Sigmoid colon (tissue), 7 donors: ENCODE measurements at places on chromosomes 6 and 20.

GRCh38 chr6:157647261-157647915 is 175.7 kb upstream of the SNX9 start:
- DNase-seq, result peak; percentile 40

DNA sequence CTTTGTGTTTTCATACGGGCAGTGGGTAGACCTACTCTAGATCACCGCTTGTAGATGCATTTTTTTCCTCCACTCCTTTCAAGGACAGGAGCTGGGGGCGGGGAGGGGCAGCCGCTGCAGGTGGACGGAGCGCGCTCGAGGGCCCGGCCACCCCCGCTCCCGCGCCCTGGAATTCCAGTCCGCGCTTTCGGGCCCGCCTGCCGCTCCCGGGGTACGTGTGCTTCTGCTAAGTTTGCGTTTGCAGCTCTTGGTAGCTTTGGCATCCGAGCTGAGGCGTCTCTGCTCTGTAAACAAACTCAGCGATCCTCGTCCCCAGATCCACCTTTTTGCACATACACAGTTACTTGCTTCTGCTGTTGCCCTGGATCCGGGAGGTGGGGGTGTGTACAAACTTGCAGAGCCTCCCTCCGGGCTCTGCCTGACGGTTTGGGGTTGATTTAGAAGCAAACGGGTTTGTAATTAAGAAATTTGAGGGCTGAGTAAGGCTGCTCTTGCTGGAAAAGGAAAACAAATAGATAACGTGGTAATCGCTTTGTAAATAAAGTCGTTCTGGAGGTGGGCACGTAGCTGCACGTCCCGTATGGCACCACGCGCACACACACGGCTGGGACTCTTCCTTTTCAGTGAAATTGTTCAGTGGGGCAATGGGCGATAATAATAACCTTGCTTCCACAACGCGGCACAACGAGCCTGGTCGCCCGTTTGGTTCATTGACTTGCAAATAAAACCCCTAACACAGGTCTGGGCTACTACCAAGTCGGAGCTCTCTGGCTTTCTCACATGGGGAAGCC is 973 bp upstream of the CITED2 start:
- DNase-seq, result peak; percentile 98

DNA sequence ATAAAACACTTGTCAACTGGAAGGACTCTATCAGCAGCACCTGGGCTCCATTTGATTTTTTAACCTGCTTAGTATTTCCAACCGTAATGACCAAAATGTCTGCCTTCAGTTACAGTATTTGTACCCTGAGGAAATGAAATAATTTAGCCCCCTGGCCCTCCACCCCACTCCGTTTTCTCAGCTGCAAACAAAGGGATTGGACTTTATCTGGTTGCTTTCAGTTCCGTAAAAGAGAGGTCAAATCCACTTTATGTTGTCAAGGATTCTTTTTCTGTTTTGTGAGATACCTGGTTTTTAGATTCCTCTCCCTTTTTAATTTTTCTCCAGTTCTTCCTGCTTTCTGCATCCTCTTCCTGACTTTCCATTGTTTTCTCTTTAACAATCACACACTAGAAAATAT is 64.4 kb upstream of the BMP2 start:
- no peak for DNase-seq

- no peak for DNase-seq
Observed at GRCh38 chr20:25295386-25296093, 47.7 kb downstream of the PYGB start.

- no peak for DNase-seq
Observed at GRCh38 chr20:19620446-19620845, 137.6 kb upstream of the RIN2 start.

DNA sequence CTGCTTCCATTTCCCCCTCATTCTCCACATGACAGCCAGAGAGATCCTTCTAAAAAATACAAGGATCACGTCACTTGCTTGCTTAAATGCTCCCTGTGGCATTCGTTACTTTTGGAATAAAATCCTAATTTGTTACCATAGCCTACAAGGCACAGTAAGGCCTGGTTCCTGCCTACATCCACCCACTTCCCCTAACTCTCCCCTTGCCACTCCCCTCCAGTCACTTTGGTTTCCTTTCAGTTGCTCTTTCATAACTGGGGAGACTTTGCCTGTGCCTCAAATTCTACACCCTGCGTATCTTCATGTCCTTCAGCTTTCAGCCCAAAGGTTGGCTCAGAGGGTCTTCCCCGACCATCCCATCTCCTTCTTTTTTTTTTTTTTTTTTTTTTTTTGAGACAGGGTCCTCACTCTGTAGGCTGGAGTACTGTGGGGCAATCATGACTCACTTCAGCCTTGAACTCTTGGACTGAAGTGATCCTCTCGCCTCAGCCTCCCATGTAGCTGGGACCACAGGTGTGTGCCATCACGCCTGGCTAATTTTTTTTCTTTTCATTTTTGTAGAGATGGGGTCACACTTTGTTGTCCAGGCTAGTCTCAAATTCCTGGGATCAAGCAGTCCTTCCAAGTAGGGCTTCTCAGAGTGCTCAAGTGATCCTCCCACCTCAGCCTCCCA is 12.5 kb downstream of the ID1 start:
- no peak for DNase-seq

GRCh38 chr20:13525225-13525940 is 113.3 kb downstream of the TASP1 start:
- DNase-seq, result no peak

DNA sequence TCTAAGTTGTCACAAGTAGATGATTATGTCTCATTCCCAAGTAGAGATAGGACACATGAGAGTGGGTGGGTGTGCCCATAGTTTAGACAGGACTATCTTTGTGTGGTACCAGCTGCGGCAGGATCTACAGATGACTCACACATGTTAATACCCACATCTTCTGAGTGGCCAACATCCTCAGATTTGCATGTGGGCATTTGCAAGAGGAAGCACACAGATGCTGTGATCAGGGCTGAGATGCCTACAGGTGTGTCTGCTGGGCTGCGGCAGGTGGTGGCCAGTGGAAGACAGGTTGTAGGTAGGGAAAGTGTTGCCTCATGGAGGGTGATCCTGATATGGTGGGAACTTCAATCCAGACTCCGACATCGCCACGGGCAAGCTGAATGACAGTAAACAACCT is 50.8 kb downstream of the UTRN start:
- no peak for DNase-seq

DNA sequence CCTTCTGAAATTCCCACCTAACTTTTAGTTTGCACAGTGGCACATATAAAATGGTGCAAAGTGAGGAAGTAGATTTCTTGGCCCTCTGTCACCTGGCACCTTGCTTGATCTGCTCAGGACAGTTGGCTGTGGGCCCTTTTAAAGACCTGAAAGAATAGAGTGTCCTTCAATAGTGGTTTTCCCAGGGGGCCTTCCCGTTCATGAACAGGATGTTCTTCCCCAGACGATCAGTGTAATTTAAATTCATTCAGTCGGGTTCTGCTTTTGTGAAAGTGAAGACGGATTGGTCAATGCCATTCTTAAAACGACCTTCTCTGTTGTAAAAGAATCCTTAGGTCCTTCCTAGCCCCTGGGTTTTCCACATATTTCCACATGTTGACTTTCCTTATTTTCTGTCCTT is 178.5 kb downstream of the SASH1 start:
- no peak for DNase-seq

- no peak for DNase-seq
Observed at GRCh38 chr6:143877584-143878271, 13.5 kb downstream of the ZC2HC1B start.

DNA sequence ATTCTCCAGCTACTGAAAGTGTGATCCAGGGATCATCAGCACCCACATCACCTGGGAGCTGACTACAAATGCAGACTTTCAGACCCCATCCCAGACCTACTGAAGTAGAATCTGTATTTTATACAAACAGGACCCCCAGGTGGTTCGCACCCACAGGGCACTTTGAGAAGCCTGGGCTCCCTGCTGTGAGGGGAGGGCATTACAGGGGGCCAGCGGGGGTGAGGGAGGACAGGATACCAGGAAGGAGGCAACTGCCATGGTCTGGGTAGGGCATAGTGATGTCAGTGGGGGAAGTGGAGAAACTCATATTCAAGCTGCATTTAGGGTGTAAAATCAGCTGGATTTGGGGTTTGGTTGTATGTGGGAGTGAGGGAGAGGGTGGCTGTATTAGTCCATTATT is 2.0 kb upstream of the ADA start:
- DNase-seq, result no peak

GRCh38 chr6:36200154-36200891 is 3.8 kb downstream of the BRPF3 start:
- DNase-seq, result no peak

DNA sequence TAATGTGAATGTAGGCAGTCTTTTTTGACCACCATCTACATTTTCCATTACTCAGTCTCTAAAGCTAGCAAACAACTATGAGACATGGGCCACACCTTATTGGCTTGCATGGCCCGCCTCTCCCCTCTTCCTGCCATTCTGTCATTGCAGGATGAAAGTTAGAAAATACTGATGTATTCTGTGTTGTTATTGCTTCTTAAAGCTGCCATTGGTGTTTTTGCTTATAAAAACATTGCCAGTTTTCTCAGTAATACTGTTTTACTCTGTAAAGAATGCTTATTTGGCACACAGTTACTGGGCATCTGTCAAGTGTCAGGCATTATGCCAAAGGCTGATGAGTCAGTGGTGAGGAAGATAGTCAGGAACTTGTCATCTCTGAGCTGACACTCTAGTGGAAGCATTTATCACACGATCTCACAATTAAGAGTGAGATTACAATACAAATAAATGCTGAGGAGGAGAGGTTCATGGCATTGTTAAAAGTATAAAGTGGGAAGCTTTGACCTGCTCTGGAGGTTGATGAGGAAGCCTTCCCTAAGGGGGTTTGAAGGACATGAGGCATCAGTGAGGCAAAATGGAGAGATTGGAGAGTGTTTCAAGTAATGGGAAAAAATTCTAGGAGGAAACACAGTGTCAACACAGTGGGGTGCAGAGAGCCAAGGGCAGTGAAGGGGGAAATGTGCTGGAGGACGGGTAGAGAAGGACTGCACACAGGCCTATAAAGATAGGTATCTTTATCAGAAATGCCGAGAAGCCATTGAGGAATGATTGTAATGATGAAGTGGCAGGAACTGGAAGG is 14.7 kb downstream of the KLHL32 start:
- DNase-seq, result no peak
